NCI-H187 treated with DMSO at 0.1 percent for 48 hours (cell line): ENCODE measurements at places on chromosomes 7 and 10.

DNA sequence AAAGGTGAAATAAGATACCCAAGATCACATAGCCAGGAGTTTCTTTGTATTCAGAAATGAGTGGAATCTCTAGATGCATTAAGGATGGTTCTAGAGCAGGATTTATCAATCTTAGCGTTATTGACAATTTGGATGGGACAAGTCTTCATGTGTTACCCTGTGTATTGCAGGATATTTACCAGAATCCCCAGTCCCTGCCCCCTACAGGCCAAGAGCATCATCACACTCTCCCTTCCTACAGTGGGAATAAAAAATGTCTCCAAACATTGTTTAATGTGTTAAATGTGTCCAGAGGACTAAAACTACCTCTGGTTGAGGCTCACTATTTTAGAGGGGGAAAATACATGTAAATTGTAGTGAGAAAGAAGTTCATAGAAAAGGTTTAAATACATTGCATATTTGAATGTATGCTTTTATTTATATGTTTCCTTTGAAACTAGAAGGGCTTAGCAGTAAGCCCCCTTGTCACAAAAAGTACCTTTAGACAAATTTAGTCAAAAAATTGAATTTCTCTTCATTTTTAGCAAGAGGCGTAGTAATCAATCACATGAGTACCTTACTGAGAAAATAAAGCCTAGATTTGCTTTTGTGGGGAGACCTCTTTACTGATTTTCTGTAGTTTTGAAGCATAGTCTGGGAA is 141.2 kb downstream of the MLLT10 start:
- no peak for DNase-seq

GRCh38 chr10:77524281-77524711 is 113.3 kb downstream of the KCNMA1 start:
- no peak for DNase-seq

DNA sequence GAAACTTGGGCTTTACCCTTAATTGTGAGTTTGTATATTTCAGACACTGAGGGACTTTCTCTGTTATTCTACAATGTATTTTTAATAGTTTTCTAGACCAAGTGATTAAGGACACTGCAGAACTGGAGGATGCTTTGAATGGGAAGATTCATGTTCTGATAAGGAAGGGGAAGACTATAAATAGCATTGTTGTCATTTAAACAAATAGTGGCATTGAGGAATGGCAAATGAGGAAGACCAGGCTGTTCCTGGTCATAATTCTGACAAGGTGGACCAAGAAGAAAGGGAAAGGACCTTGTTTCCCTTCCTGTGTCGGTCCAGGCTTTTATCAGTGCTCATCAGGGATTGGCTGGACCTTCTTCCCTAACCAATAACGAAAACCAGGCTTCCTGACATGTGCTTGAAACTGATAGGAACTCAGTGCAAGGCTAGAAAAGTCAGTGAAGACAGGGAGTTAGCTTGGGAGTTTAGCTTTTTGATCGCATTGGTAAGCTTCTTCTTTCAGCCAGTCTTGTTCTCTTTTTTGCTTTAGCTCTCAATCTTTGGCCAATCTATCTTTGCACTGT is 116.2 kb downstream of the ITGA8 start:
- DNase-seq, result no peak

DNA sequence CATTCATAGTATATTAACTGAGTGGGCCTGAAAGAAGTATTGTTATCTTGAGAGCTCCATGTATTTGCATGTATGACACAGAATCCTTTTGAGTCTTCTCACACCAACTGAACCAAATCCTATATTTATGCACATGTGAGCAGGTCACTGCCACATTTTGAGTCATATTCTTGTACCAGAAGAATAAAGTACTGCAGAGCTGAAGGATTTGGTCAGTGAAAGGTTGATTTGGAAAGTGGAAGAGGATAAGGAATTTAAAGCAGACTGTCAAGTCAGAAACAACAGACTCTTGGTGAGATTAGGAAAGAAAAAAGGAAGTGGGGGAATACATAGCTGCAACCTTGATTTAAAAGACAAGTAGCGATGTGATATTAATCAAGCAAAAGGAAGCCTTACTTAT is 121.8 kb downstream of the ARID5B start:
- no peak for DNase-seq

DNA sequence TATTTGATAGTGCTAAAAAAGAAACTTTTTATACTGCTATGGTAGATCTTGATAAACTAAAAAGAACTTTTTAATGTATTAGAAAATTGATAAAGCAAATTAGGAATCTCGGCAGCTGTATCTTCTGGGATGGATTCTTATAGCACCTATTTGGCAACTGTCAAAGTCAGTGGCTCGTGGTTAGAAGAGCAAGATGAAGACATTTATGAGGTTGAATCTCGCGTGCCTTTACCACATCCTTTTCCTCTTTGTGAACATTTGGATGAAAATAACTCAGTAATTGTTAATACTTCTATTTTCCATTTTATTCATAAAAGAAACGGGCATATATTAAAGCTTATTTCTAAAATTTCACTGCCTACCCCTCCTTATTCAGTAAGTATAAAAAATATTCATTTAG is 76.2 kb downstream of the CYP51A1 start:
- DNase-seq, result no peak

GRCh38 chr7:116083796-116084195 is 53.2 kb upstream of the TFEC start:
- DNase-seq, result no peak

GRCh38 chr7:114081606-114082425 is 163.0 kb upstream of the PPP1R3A start:
- peak; percentile 35 for DNase-seq

GRCh38 chr10:103780242-103781149 is 74.9 kb downstream of the SH3PXD2A start:
- DNase-seq, result no peak

DNA sequence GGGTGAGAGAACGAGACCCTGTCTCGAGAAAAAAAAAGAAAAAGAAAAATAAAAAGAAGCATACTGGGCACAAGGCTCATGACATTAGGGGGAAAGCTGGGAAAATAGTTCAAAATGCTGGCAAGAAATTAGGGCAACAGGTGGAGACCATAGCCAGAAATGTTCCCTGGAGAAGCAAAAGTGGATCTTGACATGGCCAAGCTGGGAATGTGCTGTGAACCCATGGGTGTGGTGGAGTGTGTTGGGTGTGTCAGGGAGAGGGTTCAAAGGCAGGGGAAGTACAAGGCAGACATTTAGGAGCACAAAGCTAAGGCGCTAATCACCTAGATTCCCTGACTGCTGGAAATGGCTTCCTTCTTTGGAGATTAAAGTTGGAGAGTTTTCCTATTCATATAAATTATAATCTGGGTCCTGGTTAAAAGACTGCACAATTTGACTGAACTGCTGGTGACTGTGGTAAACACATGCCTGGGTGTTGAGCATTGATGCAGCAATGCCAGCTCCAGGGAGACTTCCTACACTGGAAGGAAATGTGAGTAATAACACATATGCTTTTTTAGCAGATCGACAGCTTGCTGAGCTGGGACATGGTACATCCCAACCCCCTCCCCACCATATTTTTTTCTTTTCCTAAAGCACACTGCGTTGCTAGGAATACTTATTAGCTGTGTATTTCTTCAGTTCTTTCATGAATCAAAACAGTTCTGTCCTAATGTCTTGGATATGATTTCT is 70.1 kb upstream of the ARHGAP21 start:
- DNase-seq, result no peak

GRCh38 chr10:49089557-49090188 is 25.6 kb downstream of the VSTM4 start:
- DNase-seq, result no peak

DNA sequence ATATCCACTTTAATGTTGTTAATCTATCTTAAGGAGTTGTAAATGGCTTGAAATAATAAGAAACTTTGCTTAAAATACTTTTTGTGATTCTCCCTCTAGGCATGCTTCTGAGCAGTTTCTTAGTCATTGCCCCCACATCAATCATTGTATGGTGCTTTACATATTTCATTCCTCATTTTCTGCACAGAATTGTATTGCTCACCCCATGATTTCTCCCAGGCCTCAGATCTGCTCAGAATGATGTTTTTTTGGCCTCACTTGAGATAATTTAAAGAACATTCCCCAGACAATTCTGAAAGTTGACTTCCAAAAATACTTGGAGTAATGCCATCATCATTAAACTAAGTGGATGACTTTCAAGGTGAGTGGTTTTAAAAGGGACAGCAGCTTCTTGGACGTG is 82.1 kb upstream of the PRPS1L1 start:
- DNase-seq, result no peak
